ENCODE measurements at places on chromosomes 3 and 15.

- no peak for DNase-seq
Observed at GRCh38 chr3:120481081-120481480, 30.3 kb upstream of the FSTL1 start.

- DNase-seq, result no peak
Observed at GRCh38 chr3:34183611-34184340, 385.3 kb downstream of the PDCD6IP start.

GRCh38 chr3:41328926-41329325 is 129.6 kb downstream of the CTNNB1 start:
- DNase-seq, result no peak

DNA sequence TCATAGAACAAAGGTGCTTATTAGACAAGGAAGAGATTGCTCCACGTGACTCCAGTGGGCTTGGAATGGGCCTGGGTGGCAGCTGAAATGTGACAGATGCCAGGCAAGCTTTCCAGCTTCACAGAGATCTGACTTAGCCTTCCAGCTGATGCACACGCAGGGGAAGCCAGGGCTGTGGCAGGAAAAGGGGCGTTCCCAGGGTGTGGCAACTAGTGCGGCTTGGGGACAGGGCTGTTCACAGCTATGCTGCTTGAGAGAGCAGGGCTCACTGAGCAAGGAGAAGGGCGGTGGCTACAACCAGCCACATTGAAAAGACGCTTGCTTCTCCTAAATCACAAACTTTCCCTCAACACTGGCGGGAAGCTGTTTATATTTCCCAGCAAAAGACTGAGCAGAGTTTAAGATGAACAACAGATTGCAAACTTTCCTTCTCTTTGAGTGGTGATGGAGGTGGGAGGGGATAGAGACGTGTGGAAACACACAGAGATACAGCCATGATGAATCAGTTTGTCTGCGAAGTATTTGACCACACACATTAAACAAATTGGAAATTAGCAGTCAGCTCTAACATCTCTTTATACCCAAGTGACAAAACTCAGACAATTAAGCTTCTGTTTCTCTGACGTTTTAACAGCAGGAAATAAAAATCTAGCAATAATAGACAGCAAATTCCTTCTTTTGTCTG is 127.5 kb downstream of the BDH1 start:
- no peak for DNase-seq

GRCh38 chr15:52362497-52362896 is 66.9 kb upstream of the MYO5C start:
- no peak for DNase-seq

GRCh38 chr3:48470286-48470685 is 23.7 kb downstream of the ATRIP start:
- no peak for DNase-seq

DNA sequence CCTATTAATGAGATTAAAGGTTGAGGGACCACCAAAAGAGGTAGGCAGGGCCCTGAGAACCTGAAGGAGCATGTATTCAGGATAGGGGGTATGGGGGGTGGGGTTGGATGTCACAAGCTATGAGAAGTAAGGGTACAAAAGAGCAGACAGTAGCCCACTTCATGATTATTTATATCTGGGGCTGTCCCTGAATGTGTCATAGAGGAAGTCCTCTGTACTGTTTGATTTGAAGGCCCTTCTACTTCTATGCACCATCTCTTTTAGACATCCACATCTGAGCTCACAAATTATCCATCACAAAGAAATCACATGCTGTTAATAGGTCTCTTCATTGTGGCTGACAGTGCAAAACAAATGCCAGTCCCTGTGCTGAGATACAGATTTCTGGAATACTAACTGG is 68.6 kb downstream of the FHIT start:
- DNase-seq, result no peak

DNA sequence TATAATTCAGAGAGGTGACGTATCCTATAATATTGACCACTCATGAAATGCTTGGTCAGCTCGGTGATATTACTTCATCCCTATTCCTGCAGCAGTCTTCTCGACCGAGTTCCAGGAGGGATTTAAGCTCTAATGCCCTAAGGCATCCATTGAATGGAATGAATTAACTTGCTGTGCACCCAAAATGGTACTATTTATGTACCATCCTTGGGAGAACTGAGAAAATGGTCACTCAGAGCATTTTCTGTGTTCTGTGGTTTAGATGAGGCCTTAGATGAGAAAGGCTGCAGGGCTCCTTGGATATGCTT is 638 bp downstream of the BLOC1S6 start:
- DNase-seq, result no peak

DNA sequence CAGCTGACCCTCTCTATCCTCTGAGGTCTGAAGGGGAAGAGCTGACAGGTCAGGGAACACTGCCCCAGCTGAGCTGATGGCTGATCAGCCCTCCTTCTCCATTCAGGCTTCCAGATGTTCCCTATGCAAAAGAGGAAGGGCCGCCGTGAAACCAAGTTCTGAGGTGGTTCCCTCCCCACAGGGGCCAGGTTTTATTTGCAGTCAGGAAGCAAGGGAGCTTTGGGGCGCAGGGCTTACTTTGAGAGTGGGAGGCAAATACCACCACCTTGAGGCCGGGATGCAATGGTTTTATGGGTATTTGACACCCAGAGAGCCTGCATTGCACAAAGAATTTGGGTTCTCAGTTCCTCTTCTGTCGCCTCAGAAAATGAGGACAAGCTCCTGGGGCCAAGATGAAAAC is 186.9 kb downstream of the ARRDC4 start:
- DNase-seq, result no peak

GRCh38 chr3:177196456-177197040 is 734 bp downstream of the TBL1XR1 start:
- DNase-seq, result peak; percentile 36

DNA sequence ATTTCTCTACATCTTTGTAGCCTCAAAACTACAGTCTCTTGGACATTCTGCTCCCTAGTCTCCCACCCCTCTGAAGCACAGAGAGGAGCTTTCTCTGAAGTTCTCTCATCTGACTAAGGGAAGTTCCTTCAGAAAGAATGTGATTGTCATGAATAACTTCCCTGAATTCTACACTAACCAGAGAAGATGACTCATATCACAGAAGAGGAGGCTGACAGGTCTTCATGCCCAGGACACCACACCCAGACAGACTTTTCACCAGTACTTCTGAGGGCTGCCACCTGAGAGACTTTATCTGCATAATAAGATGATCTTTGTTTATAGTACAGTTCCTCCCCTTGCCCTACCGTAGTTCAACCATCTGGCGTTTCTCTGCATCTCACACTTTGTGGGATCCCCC is 52.8 kb downstream of the CDIN1 start:
- DNase-seq, result no peak

Data from left renal pelvis (tissue), 4 donors.